Transverse colon (tissue), 4 donors: ENCODE measurements at places on chromosomes 3 and 15.

- no peak for DNase-seq
These were observed 601.2 kb upstream of the KCNMB2 start for GRCh38 chr3:177935047-177935446.

DNA sequence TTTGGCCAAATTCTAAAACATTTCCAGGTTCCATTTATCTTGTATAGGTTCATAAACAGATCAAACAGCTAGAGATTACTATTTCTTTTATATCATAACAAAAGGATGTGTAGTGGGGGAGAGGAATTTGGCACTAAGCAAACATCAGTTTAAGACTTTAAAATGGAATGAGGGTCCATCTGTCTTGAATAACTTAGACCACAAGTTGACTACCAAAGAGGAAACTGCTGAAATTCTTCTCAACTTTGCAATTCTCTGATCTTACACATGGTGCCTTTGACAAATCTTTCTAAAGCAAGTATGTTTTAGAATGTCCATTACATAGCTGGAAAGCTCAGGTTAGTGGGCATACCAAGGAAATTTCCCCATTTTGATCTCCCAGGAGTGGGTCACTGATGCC is 140.5 kb upstream of the ADAMTS9 start:
- no peak for DNase-seq

GRCh38 chr3:192834428-192834827 is 83.2 kb downstream of the MB21D2 start:
- no peak for DNase-seq

GRCh38 chr3:36959821-36960220 is 15.0 kb upstream of the TRANK1 start:
- DNase-seq, result no peak

DNA sequence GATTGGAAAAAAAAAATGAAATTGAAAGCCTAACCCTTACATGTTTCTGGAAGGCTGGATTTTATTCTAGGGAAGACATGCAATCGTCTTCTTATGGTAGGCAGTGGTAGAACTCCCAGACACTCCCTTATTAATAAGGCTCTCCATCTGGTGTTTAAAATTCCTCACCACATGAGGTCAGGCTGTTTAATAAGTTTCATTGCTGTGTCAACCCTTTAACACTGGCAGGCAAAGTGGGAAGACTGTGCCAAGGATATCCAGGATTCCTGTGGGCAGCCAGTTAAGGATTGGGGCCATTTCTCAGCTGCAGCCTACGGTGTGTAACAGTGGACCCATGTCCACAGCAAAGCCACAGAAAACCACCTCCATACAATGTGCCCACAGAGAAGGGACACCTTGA is 225.5 kb upstream of the CHRM5 start:
- no peak for DNase-seq

DNA sequence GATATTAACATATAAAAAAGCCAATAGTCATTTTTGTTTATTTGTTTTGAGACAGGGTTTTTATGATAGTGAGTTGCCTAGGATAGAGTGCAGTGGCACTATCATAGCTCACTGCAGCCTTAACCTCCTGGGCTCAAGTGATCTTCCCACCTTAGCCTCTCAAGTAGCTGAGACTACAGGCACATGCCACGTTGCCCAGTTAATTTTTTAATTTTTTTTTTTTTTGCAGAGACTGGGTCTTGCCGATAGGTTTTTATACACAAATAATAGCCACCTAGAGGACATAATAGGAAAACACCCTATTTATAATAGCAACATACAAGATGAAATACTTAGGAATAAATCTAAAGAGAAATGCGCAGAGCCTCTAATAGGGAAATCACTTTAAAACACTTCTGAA is 13.3 kb downstream of the EIF3J start:
- DNase-seq, result no peak

DNA sequence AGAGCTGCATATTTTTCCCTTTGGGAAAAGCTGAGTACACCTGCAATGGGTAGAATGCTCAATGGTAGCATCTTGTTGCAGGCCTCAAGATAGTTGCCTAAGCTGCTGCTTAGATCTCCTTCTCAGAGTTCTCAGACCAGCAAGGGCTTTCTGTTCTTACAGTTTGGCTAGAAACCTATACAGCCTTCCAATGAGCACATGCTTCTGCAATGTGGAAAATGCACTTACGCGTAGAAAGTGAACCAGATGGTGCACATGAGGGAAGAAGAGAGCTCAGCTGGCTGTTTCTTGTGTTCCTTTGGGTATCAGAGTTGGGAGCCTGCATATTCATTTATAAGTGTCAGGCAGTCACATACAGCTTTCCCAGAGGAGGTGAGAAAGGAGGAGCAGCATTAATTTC is 136.4 kb downstream of the B3GALNT1 start:
- no peak for DNase-seq

DNA sequence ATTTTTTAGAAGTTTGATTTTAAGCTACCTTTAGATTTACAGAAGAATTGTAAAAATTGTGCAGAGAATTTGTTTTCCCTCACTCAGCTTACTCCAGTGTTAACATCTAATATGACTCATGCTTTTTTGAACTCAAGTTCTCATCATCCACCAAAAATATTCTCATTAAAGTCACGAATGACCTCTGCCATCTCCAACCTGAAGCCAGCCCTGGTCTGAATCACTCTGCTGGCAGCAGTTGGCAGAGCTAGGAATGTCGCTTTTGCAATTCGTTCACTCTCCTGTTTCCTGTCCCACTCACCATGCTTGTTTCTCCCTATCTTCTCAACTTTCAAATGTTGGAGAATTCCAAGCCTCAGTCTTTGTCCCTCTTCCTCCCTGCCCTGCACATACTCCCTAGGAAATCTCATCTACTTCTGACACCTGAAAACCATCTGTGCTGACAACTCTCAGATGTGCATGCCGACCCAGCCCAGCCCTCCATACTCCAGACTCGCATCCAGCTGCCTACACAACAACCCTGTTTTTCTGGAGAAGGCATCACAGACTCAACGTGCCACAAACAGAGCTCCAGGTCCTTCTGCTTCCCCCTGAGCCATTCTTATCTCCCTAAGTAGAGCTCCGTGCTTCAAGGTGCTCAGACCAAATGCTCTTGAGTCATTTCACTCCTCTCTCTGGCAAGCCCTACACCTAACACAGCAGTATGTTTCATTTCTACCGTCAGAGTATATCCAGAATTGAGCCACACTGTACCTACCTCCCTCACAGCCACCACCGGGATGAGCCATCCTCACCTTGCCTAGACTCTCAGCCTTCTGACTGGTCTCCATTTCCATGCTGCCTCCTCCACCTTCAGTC is 24.9 kb downstream of the PRR23E start:
- no peak for DNase-seq

GRCh38 chr3:64848822-64849221 is 161.0 kb upstream of the ADAMTS9 start:
- peak; percentile 9 for DNase-seq

GRCh38 chr3:155753038-155753639 is 8.3 kb upstream of the PLCH1 start:
- no peak for DNase-seq

DNA sequence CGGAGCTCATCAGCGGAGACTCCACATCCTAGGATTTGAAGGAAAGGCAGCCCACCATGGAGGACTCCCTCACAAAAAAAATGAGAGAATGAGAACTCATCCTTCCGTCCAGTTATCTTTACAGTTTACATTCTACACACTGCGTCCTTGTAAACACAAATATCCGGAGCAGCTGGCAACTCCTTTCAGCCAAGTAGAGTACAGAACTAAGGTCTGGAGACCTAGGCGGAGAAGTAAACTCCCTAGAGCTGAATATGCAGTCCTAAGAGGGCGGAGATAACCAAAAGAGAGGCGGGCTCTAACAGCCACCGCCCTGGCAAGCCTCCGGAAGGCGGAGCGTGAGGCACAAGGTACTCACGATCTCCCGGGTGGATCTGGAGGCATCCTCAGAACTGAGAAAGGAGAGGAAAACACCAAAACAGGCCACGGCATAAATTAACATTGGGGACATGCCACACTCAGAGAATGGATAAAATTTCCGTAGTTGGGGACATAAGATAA is 924 bp upstream of the SIN3A start:
- DNase-seq, result peak; percentile 92

- no peak for DNase-seq
These were observed 59.1 kb upstream of the TLE3 start for GRCh38 chr15:70156671-70157271.

DNA sequence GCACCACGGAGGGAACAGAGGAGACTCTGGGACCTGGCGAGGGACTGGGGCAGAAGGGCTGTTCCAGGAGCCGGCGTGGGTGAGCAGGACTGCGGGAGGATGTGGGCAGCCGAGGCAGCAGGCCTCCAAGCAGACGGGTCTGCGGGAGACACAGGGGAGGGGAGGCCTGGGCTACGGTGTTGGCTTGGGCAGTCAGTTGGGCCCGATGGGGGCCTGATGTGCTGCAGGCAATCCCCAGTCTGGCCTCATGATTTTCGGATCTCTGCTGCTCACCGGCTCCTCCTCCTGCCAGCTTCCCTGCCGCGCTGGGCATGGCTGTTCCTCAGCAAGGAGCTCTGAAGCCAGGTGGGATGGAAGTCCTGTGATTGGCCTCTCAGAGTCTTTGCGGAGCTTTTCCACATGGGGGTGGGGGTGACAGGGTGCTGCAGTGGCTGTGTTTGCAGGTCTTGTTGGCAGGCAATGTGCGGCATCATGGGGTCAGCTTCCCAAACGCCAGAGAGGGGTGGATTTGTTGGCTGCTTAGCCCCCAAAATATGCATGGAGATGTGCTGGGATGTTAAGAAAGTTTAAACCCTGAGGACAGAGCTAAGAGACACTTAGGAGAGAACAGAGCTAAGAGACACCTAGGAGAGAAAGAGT is 19.3 kb downstream of the MINAR1 start:
- no peak for DNase-seq

DNA sequence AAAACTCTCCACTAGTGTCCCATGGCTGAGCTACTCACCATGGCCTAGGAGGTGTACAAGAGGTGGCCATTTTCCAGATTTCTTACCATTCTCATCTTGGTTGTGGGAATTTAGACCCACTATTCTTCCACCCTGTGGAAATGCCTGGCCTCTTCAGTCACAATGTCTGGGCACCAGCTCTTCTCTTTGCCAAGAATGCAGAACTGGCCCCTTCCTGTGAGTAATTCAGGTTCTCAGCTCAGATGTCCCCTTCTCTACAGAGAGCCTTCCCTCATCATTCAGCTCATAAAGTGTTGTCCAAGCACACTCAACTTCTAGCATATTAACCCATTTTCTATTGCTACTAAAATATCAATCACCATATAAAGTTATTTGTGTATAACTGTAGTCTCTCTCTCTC is 575.5 kb upstream of the KCNMB2 start:
- DNase-seq, result no peak

DNA sequence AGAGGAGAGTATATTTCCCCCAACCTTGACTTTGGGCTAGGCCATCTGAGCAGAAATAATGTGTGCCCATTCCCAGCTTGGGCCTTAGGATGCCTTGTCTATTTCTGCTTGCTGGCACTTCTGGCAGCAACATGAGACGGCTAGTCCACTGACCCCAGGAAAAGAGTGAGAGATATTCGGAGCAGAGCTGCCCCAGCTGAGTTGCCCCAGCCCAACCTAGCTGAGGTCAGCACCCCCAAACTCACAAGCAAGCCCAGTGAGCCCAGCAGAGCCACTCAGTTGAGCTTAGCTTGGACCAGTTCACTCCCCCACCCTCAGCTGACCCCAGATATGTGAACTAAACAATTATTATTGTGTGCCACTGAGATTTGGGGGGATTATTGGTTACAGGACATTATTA is 20.2 kb downstream of the ITGA11 start:
- no peak for DNase-seq

DNA sequence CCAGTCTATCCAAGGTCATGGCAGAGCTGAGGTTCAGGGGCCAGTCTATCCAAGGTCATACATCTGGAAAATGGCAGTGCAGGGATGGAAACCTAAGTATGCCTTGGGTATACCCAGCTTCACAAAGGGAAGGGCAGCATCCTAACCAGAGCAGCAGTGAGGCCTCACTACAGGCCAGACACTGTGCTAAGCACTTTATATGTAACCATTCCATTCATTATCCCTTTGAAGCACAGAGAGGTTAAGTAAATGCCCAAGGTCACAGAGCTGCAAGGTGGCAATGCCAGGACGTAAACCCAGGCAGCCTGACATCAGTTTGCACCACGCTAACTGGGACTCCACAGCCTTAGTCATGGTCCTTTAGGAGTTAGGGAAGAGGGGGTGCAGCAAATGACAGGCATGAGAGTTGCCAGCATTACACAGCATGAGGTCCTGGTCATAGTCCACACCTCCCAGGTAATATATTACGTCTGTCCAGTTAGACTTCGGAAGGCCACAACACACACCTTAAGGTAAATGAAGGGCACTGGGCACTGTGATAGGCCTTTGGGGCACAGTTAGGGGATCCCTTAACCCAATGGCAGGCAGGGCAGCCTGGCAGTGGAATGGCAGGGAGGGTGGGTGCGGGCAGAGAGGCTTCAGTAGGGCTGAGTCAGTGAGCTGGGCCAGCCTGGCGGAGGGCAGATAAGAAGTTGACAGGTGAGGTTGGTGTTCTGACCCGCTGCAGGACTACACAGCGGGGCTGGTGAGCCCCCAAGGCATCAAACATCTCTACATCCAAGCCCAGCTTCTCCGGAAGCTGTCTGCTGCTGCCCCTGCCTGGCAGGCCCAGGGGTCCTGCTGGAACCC is 21.1 kb upstream of the CORO2B start:
- no peak for DNase-seq

GRCh38 chr3:156256945-156257344 is 136.6 kb downstream of the KCNAB1 start:
- no peak for DNase-seq

- DNase-seq, result no peak
These were observed 822.4 kb upstream of the CADM2 start for GRCh38 chr3:84136425-84136824.

DNA sequence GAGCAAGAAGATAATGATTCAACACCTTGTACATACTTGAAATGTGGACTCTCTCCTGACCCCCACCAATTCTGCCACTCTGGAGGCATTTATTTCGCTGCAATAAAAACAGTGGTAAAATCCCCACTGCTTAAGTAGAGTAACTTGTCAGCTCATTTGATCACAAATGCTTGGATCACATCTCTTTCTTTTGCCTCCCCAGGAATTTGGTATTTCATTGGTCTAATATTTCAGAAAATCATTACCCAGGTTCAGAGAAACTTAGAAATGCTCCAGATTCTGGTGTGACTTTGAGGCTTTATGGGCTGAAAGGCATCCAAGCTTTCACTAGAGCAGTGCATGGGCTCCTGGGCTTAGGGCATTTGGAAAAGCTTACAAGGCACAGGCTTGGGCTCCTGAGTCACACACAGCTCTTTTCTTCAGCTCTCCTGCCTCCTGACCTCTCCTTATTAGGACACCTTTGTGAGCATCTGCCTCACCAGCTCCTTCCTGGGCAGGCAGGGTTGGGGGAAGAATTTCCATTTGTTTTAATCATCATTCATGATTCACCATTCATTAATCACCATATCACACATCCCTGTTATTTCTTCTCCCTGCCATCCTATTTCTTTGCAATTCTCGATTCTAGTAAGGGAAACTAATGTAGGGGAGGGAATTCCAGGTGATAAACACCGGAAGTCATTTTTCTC is 22.5 kb downstream of the CDCP1 start:
- DNase-seq, result no peak

DNA sequence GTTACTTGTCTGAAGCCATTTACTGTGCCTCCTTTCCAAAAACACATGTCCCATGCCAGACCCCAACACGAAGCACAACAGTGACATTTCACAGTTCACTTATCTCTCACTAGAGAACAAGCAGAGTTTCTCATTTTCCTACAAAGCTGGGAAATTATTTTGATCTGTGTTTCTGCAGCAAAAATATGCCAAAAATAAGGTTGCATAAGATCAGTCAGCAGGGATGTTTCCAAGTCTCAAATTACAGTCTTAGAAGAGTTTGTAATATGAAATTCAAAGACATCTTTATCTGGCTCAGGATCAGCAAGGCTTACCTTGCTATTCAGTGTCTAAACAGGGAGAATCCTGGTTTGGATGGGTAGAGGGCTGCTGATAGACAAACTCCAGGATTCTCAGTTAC is 75.5 kb downstream of the GJD2 start:
- DNase-seq, result no peak
